ENCODE measurements at places on chromosomes 7 and 10.

- DNase-seq: no peak
Observed at GRCh38 chr10:100081075-100082001, at the start of gene CPN1. CPN1 (minus strand) TSS chr10:100081869; CDS start chr10:100081625, 244 bp downstream.

- no peak for DNase-seq
Observed at GRCh38 chr7:86953219-86953618, 106.2 kb downstream of the ELAPOR2 start.

DNA sequence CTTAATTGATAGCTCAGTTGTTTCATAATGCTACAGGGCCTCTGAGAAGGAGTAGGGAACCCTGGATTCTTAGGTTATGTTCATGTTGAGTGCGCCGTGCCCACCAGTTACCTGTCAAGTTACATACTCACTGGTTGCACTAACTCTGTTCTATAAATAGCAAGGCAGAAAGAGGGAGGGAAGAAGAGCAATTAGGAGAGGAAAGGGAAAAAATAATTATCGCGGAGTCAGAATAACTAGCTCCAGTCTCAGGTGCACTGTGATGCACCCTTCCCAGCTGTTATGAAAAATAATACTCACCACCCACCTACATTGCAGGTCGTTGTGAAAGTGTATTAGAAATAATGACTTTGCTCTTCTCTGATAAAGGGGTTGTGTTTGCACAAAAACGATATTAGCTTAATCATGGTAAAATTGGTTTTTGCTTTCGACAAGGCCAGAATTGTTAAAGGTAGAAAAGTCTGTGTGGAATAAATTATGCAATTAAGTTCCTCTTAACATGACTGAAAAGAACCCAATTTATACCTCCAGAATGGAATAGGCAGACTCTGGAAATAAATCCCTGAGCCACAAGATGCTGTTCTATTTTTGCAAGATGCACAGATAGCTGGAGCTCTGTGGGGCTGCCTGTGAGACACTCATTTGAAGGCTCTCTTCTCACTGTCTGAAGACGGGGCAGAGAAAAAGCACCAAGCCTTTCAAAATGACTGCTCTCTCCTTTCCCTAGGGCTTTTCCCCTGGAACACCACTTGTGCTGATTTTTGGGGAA lies 137.6 kb upstream of the PITRM1 start:
- DNase-seq: no peak

DNA sequence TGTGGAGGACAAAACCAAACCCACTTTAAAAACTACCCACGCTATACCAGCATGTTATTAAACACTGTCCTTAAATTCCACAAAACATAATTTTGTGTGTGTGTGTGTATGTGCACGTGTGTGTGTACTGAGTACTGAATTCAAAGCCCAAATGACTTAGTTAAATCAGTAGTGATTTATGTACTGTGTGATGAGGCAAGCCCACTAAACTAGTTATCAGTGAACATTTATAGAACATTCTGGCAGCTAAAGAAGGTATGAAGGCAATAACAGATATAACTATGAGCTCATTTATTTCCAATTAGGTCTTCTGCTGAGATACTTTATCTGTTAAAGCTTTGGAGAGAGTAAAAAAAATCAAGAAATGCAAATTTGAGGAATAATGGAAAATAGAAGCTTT lies 115.1 kb downstream of the CPED1 start:
- no peak for DNase-seq

- DNase-seq: no peak
Observed at GRCh38 chr7:84912993-84913635, 273.7 kb downstream of the SEMA3D start.

DNA sequence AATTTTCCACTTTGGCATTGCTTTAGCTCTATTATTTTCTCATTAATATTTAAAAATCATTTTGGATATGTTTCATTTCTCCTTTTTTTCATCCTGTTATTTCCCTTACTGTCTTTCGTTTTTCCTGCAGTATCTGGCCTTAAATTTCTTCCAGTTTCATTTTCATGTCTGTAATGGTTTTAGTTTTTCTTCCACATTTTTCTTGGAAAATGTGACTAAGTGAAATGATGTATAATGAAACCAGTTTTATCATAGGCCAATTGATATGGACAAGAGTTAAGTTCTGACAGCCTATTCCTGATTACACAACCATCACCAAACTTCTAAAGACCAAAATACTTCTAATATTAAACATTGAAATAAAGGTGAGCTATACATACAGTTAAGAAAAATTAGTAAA lies 158.5 kb downstream of the LHFPL3 start:
- no peak for DNase-seq

GRCh38 chr7:95253986-95254385 lies 70.3 kb downstream of the PON1 start:
- DNase-seq: no peak

DNA sequence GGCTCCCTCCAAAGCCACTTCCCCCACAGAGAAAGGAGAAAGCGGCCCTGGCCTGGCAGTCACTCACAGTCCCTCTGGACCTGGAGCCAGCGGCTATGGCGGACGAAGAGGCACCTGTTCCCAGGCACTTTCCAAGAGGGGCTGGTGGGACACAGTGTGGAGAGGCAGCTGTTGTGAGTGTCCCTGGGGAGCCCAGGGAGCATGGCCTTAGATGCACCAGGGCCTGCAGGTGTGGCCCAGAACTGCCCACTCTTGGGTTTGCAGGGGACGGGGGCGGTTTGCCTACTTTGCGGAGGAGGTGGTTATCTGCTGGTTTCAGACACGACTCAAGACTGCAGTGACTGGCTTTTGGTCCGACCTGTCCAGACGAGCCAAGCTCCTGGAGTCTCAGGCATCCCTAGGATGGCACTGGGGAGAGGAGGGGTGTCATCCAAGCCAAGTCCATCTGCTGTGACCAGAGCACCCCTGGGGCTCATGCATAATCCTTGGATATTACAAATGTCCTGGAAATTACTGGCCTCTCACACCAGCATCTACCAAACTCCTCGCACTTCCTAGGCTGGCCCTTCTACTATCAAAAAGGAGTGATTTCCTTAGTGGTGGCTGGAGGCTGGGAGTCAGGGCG lies 18.4 kb downstream of the CTBP2 start:
- DNase-seq: no peak

DNA sequence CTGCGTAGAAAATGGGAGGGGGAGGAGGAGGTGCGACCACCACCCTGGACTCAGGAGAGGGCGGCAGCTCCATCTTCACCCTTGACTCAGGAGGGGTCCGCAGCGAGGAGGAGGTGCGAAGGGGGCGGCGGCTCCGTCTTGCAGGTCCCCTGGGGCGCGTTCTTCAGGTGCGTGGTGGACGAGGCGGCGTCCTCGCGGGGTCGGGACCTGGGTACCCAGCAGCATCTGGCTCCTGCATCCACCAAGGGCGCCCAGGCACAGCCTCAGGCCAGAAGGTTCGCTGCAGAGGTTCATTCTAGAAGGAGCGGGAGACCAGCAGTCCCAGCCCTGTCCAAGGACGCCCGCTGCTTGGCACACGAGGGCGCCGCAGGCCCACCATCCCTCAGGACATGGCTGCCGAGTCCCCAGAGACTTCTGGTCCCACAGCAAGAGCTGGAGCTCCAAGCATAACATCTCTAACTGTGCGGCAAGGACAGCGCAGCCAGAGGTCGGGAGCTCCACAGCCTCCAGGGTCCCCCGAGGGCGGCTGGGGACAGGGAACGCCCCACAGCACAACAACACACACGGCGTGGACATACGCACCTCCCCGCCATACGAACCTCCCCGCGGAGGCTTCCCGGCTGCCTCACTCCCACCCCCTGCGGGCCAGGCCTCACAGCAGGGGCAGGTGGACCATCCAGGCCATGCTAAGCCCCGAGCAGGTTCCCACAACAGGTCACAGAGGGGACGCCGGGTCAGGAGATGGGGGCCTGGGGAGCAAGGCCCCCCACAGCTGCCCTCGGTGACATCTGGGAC lies 16.8 kb upstream of the DPYSL4 start:
- no peak for DNase-seq

DNA sequence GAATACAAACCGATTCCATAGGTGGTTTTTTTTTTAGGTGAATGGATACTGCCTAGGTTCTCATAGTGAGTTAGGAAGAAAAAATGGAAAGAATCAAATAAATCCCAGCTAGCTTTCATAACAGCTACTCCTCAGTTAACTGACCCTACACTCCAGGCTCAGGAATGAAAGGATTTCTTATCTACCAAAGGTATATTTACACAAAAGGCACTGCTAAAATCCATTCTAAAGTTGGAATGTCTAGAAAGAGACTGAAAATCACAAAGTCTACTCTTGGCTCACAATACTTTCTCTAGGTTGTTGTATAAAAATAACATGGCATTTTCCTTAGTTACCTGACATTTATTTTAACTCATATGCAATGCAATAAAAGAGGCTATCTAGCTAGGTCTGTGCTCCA lies 375.2 kb downstream of the MAGI2 start:
- DNase-seq: no peak

Measured in activated T-cell treated with anti-CD3 and anti-CD28 coated beads, Interleukin-2, amount 50 U/mL, for 24 hours (primary cell).